ENCODE measurements at places on chromosomes 5 and 9.

GRCh38 chr5:32840606-32841005 is 129.5 kb downstream of the NPR3 start:
- no peak for DNase-seq

- no peak for DNase-seq
Measured at GRCh38 chr9:78563269-78563668, 266.3 kb downstream of the PSAT1 start.

GRCh38 chr5:66680804-66681203 is 84.6 kb downstream of the MAST4 start:
- DNase-seq, result no peak

DNA sequence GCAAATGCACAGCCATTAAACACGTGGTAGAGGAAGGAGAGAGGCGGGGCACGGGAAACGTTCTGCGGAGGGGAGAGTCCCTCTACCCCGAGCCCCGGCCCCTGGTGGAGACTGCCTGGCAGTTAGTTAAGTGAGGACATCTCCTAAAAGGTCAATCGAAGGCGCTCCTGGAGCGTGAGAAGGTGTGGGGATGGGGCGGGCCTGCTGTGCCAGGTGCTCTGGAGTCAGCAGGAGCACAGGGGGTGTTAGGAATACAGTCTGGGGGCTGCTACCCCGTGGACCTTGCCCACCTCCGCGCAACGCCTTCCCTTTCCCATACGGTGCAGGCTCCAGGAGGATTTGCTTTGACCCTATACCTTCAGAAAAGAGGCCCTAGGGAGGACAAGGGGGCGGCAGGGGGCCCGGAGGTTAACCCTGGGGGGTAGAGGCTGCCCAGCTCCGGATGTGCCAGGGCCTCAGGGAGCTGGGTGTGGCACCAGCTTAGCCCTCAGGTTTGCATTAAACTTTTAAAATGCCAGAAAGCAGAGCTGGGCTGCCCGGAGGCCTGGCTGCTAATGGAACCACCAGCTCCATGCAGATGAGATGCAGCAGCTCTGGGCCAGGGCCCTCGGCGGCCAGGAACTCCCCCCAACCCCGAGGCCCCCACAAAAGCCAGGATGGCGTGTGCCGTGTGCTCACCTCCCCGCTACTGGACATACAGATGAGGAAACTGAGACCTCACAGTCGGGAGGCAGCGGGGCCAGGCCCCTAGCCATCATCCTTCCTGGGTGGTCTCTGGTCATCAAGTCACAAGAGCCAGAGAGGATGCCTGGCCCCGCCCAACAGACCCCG is 39.2 kb downstream of the NACC2 start:
- no peak for DNase-seq

Data from germinal center (tissue), 1 donor.